H1 (cell line): ENCODE measurements at places on chromosomes 3 and 15.

DNA sequence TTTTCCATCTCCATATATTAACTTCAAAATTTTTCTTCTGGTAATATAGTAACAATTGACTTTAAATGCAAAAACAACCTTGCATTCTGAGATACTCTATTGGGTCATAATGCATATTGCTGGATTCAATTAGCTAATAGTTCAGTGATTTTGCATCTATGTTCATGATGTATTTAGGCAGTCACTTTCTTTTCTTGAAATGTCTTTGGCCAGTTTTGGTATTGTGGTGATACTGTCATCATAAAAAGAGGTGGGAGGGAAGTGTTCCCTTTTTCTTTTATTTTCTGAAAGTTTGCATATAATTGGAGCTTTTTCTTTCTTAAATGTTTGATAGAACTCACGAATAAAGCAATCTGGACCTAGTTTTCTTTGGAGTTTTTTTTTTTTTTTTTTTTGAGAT, 67.4 kb upstream of the ZNF148 start:
- DNase-seq, result no peak

DNA sequence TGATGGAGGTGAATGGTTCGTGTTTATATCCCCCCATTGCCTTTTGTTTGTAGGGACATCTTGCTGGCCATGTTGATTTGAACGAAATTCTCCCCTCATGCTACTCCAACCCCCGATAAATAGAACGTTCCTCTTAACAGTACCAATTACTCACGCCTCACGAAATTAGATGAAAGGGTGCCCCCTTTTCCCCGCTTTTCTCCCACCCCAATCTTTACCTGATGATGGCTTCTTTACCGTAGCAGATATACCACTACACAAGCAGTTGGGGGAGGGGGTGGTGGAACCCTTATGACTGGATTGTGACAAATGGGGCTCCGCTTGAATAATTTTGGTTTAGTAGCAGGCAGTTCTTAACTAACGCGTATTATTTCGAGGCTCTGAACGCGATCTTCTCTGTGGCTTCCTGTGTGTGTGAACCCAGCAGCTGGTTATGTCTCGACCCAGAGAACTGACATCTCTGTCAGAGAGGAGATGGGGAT, 1.1 kb downstream of the PIAS1 start:
- no peak for DNase-seq

GRCh38 chr3:54146506-54147239, 24.3 kb downstream of the CACNA2D3 start:
- no peak for DNase-seq

- DNase-seq, result no peak
Measured at GRCh38 chr3:76991165-76991564, 48.7 kb upstream of the ROBO2 start.

DNA sequence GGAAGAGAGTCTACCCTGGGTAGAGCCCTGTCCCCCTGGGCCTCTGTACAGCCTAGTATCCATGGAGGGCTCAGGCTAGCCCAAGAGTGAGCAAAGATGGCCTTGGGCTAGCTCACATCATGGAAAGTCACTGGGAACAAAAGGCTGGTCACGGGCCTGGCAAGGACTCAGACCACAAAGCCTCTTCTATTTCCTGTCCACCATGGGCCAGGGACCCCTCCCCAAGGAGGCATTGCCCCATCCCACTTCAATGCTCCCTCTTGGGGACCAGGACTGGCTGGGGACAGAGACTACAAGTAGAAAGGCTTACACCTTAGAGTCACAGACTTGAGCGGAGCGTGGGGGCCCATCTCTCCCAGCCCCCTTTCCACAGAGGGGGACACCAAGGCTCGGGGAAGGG, 16.9 kb downstream of the DUSP7 start:
- no peak for DNase-seq

GRCh38 chr3:178083906-178084866, 452.1 kb upstream of the KCNMB2 start:
- no peak for DNase-seq

DNA sequence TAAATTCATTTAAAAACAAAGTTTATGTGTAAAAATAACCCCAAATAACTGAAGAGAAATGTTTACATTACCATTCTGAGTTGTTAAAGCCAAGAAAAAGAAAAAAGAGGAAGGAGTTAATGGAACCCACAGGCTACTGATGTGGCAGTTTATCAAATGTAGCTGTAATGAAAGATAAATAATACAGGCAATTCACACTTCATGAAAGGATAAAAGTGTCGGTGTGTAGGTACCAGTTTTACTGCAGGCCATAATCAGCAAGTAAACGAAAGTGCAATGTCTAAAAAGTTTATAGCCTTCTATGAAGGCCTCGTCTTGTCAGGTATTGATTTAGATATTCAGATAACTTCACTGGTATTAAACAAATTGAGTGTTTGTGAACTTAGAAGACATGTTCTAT, 164.6 kb downstream of the DPH6 start:
- no peak for DNase-seq

DNA sequence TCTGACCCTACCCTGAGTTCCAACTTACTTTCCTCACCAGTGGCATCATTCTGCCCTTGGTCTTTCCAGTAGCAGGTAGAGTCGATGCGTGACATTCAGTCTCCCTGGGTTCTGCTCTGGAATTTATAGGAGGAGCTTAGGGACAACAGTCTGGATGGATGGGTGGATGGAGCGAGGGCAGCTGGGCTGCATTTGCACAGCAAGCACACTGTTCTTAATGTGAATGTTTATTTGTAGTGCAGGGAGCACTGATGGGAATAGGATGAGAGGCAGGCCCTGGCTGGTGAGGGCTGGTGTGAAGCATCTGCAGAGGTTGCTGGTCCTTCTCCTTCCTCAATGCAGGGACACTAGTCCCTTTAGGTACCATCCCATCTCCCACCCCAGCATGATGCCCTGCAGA, 176.2 kb downstream of the EPHB1 start:
- no peak for DNase-seq

DNA sequence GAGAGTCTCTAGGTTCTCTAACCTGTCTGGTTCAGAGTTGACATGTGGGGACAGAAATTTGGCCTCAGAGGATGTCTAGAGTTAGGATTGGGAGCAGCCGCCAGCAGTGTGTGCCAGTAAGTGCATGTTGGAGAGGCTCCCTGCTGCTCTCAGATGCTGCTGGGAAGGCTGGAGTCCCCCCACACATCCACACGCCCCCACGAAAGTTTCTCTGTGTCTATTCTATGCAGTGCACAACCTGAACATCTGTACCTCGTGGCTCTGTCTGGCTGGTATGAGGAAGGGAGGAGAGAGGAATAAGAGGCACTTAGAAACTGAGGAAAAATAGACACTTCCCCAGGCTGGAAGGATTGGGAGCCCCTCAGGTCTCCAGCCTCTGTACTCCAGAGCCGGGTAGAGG, 131.8 kb downstream of the RAB11A start:
- DNase-seq, result no peak

GRCh38 chr3:46845860-46846623, 17.2 kb downstream of the MYL3 start:
- DNase-seq, result peak; percentile 89

DNA sequence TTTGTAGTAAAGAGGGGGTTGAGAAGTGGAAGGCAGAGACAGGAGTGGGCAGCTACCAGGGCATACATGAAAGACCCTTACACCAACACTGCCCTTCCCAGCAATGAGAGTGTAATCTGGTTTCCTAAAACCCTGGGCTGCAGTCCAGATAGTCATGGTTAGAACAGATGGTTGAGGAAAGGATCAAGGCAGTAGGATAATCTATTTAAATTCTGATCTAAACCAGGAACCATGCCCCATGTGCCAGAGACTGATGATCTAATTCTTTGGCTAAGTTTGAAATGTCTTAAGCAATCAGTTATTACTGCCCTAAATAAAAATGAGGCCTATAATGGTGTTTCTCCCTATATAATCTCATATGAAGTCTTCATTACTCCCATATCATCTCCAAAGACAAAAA, 59.6 kb downstream of the PRTG start:
- no peak for DNase-seq

DNA sequence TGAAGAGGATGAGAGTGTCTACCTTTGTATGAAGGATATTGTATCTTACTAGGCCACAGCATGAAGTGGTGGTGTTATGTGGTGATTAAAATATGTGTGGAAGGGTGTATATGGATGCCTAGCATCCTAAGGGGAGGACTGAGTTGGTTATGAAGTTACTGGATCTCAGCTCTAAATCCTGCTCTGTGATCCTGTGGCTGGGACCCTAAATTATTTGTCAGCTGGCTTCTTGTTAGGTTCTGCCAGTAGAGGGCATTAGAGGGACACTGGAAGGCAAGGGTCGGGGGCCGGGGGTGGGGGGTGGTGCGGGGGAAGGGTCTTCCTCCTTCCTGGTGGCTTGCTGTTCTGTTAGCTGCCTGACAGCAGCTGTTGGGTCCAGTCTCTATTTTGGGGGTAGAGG, 34.9 kb downstream of the MORF4L1 start:
- DNase-seq, result no peak

DNA sequence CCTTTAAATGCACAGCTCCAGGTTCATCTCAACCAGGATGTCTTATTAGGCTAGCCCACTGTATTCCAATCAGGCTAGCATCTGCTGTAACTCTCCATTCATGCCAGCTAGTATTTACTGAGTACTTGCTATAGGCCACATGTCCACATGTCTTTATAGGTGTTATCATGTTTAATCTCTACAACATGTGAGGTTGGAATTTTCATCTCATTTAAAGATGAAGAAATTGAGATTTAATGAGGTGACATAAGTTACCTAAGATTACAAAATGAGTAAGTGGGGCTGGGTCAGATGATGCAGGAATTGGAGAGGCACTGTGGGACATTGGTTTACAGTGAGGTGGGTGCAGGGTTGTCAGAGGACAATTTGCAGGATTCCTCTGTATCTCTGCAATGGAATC, 2.9 kb downstream of the IFT122 start:
- DNase-seq, result no peak

- DNase-seq, result no peak
Measured at GRCh38 chr15:100350434-100351226, 8.9 kb upstream of the ADAMTS17 start.

- no peak for DNase-seq
Measured at GRCh38 chr15:40754574-40754882, 526 bp downstream of the RMDN3 start.
